Peyer's patch (tissue), 4 donors: ENCODE measurements at places on chromosomes 1 and 21. TPM values are rescaled to one million over a fixed set of nuclear protein-coding genes. Genes with fewer than 3 reads are reported as not detected.

DNA sequence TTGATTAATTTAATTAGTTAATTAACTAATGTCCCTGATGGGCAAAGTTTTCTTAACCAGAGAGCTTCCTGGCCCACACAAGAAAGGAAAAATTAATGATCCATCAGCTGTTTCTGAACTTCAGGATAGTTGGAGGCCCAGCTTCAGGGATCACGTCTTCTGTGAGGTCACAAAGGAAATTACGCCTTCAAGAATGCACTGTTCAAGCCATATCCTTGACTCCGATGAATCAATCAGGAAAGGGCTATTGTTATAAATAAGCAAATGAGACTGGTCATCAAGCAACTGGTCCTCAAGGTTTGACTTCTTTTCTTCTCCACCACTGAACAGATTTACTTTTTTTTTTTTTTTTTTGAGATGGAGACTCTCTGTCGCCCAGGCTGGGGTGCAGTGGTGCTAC is 40.6 kb downstream of the TCP10L start:
- no peaks in the 10 kb centered on the region for H3K36me3 ChIP-seq
- no peaks in the 10 kb centered on the region for H3K4me1 ChIP-seq
- no peak overlapping the region for H3K4me3 ChIP-seq
- H3K27ac ChIP-seq: no peak overlapping the region

- no peak for DNase-seq
- no peaks in the 10 kb centered on the region for H3K4me1 ChIP-seq
- no peak overlapping the region for H3K4me3 ChIP-seq
- no peaks in the 10 kb centered on the region for H3K36me3 ChIP-seq
- no peaks in the 10 kb centered on the region for H3K27me3 ChIP-seq
Measured at GRCh38 chr1:7743346-7743745, 27.8 kb upstream of the VAMP3 start.

DNA sequence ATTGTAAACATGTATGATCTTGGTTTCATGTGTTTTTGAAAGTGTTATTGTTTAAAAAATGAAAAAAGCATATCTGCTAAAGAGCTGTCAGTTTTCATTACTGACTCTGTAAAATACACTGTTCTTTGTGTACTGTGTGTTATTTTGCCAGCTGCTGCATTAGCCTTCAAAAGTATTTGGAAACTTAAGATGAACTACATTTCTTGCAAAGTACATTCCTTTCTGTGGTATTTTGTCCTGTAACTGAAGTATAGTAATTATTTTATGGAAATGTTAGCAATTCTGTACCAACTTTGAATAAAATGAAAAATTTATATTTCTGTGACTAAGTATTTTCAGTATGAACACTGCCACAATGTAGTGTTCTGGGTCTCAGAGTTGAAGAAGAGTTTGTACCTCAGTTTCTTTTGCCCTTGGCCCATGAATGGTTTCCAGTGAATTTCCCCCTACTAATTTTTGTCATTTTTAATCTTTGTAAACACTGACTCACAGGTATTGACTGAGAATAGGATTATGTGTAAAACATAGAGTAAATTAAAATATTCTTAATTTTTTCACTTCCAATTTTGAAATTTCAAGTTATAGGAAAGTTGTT is 32.7 kb downstream of the MRPS6 start:
- H3K4me1 ChIP-seq: no peaks in the 10 kb centered on the region
- no peak overlapping the region for H3K27ac ChIP-seq
- no peak overlapping the region for H3K4me3 ChIP-seq
- no peaks in the 10 kb centered on the region for H3K36me3 ChIP-seq
- no peaks in the 10 kb centered on the region for H3K27me3 ChIP-seq
- DNase-seq: no peak

DNA sequence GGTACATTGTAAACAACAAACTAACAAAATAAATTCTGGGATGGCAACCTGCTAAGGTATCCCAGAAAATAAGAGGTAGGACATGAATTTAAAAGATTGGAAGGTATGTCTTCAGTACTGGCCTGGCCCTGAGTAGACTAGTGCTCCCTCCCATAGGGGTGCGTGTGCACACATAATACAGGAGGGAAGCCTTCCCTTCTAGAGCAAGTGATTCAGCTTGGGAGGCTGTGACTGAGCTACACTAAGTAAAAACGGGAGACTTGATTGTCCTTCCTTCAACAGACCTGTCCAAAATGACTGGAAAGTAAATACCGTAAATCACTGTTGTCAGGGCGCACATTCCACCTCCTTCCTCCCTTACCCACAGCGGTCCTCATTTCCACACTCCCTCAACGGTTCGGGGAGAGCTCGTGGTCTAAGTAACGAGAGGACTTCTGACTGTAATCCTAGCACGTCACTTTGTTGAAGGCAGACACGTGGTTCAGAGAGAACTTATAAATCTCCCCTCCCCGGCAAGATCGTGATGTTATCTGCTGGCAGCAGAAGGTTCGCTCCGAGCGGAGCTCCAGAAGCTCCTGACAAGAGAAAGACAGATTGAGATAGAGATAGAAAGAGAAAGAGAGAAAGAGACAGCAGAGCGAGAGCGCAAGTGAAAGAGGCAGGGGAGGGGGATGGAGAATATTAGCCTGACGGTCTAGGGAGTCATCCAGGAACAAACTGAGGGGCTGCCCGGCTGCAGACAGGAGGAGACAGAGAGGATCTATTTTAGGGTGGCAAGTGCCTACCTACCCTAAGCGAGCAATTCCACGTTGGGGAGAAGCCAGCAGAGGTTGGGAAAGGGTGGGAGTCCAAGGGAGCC is at the start of gene TGFB2:
Gene TGFB2, plus strand, starts transcription at position 523 of the 859 bp plus-strand sequence. CDS start 1,366 bp downstream, outside the sequence.
- H3K27me3 ChIP-seq: peaks cover 8% of the 10 kb centered on the region
- no peak for DNase-seq
- H3K4me3 ChIP-seq: peak within 1 kb of the TSS; percentile 60

DNA sequence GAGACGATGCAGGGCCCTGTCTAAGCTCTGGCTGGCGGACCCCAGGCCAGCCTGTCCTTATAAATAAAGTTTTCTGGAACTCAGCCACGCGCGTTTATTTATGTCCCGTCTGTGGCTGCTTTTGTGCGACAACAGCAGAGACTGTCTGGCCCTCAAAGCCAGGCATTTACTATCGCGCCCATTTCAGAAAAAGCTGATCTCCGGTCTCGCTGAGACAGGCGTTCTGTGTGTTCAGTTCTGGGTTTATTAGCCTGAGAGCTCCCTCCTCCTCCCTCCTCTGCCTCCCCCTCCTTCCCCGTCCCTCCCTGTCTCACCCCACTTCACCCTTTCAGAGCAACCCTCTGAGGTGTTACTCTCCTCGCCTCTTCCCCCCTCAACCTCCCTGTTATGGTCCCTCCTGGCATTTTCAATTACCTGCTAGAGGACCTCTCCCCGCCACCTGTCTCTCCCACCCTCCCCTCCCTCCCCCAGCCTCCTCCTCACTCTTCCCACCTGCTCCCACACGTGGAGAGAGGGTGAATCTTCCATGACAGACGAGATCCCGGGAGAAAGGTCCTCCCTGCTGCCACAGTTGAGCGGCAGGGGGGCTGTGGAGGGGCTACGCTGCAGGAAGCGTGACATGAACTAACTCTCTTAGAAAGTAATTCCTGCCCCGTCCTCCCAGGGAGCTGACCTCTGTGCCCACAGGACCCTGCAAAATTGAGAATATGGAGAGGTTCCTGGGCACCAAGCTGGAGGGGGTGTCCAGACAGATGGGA is 59.9 kb downstream of the SPSB1 start:
- no peak for DNase-seq
- H3K4me1 ChIP-seq: no peaks in the 10 kb centered on the region
- no peak overlapping the region for H3K27ac ChIP-seq
- H3K36me3 ChIP-seq: no peaks in the 10 kb centered on the region
- no peaks in the 10 kb centered on the region for H3K27me3 ChIP-seq

DNA sequence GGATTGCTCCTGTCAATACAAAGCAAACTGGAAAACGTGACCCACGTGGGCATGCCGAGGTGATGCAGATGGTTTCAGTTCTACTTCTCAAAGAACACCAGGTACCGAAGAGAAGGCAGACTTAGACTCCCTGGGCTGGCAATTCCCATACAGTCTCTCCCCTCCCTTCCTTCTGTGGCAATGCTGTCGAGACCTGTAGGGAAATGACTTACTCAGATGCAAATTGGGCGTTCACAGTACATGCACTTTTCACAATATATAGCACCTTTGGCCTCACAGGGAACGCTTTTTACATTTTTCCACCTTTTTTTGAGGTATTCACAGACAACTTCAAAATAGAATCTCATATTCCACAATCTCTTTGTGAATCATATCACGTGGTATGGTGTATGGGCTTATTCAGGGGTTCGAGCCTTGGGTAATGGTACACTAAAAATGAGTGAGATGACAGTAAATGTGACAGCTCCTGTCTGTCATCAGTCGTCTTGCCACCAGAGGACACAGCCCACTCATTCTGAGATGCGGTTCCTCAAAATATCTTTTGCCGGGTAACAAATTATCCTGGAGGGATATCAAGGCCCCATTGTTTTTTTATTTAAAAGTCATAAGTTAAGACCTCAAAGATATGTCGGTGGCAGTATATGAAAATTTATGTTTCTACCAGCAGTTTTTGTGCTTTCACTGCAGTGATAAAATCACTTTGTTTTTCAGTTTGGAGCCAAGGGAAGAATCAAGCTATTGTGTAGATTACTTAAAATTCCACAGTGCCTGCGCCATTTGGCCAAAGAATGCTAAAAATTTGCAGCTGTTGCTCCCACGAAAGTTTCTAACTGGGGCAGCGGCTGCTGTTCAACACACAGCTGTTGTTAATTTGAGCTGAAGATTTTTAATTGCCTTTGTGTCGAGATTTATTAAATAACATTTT is 168.4 kb downstream of the ZZZ3 start:
- no peak overlapping the region for H3K27ac ChIP-seq
- DNase-seq: no peak
- H3K27me3 ChIP-seq: no peaks in the 10 kb centered on the region
- H3K4me3 ChIP-seq: no peak overlapping the region
- H3K4me1 ChIP-seq: no peaks in the 10 kb centered on the region

DNA sequence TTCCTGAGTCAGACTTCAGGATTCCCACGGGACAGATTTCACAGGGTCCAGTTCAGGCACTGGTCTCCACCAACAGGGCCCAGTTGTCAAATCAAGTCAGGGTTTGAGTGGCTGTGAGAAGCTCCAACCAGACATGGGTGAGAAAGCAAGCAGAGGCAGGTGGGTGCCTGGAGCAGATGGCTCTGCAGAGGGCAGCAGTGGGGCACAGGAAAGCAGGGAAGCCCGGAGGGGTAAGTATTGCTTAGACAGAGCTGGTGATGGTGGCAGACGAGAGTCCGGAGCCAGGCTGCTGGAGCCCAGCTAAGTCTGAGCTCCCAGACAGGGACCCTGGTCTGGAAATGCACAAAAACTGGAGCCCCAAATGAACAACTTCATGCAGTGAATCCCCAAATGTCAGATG is 40.4 kb downstream of the RIMS3 start:
- H3K27me3 ChIP-seq: no peaks in the 10 kb centered on the region
- no peak for DNase-seq
- no peaks in the 10 kb centered on the region for H3K36me3 ChIP-seq

UBXN10 gene
- total RNA-seq: 1.9 TPM

PRAMEF20 gene
- total RNA-seq: not detected

TSPAN2 gene
- total RNA-seq: 1.8 TPM
